ENCODE measurements at places on chromosomes 7 and 10.
A peak's percentile ranks its signal among the peaks of the same experiment; 100 is the strongest.

- DNase-seq, result no peak
These were observed 104.6 kb downstream of the C10orf105 start for GRCh38 chr10:71614946-71615345.

- no peak for DNase-seq
These were observed 289.2 kb downstream of the WDR37 start for GRCh38 chr10:1345368-1345767.

GRCh38 chr10:3969876-3970666 is 185.1 kb upstream of the KLF6 start:
- no peak for DNase-seq

- DNase-seq, result no peak
These were observed 50.5 kb upstream of the FOXP2 start for GRCh38 chr7:114364151-114364550.

DNA sequence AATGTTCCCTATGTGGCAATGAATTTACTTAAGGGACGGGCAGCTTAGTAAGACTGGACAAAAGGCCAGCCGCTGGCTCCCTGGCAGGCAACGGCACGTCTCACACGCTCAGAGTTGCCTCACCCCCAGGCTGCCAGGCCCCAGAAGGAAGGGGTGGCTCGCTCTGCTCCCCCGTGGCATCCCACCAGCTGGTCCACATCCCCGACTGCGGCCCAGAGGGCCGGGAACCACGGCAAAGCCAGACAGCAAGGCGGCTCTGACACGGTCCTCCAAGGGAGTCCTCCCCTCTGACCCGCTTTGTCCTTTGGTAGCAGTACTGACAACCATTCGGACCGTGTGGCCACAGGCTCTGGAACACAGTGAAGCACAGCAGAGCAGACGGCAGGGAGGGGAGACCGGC is 34.1 kb downstream of the NUDT1 start:
- DNase-seq, result no peak

GRCh38 chr7:112692333-112692732 is 97.9 kb downstream of the TMEM168 start:
- no peak for DNase-seq

DNA sequence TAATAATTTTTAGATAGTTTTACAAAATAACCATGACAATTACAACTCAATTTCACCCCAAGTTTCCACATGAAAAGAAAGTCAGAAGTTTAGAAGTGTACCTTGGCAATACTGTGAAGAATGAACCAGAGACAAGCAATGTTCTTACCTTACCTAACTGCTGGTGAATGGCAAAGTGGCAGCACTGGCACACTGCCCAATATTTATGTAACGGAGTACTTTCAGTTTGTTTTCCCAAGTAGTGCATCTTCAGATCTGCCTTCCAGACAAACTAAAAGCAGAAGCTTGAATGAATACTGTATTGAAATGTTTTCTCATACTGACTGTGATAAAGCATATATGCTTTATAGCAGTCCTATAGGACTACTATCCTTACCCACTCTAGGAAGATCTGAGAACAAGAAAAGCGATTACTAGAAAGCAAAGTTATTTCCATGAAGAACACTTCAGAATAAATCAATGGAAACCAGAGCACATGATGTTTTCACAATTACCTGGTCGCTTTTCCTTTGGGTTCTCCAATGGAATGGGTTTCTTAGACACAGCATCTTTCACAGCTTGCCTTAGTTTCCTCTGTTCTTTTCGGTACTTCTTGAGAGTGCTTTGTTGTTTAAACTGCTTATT is 1.5 kb downstream of the NOC3L start:
- no peak for DNase-seq

GRCh38 chr10:88911116-88911515 is 31.1 kb downstream of the STAMBPL1 start:
- peak; percentile 38 for DNase-seq

DNA sequence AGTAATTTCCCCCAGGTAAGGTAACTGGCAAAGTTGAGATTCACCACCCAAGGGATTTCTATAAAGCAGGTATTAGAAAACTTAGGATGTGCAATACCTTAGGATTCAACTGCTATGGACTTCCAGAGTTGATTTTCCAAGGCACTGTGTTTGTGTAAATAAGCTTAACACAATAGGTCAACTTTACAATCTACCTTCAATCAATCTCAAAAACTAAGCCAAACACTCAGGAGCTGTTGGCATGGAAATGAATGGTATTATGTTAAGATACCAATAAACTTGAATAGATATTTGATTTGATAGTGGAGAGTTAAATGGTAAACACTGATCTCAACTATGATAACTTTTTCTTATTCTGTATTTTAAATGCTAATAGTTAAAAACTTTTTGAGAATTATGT is 762 bp upstream of the SEMA3E start:
- no peak for DNase-seq

DNA sequence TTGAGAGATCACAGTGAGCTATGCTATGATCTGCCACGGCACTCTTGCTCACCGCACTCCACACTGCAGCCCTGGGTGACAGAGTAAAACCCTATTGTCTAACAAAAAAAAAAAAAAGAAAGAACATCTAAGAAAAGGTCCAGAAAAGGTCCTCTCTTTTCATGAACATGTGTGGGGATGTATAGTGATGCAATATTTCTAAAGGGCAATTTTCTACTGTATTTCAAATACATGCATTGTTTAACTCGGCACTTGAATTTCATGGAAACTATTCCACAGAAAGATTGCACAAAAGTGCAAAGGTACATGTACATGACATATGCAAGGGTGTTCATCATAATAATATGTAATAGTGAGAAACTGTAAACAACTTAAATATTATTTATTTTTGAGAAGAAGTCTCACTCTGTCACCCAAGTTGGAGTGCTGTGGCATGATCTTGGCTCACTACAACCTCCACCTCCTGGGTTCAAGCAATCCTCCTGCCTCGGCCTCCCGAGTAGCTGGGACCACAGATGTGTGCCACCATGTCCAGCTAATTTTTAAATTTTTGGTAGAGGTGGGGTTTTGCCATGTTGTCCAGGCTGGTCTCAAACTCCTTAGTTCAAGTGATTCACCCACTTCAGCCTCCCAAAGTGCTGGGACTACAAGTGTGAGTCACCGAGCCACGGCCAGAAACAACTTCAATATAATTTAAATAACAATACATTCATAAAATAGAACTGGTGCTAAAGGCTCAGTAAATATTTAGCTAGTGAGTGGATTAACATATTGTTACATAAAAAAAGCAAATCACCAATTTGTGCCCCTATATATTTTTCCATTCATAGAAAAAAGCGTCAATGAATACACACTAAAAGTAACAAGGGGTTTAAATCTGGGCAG is 1.3 kb upstream of the PPRC1 start:
- no peak for DNase-seq

- no peak for DNase-seq
These were observed 109.2 kb downstream of the TRIL start for GRCh38 chr7:28848906-28849305.

DNA sequence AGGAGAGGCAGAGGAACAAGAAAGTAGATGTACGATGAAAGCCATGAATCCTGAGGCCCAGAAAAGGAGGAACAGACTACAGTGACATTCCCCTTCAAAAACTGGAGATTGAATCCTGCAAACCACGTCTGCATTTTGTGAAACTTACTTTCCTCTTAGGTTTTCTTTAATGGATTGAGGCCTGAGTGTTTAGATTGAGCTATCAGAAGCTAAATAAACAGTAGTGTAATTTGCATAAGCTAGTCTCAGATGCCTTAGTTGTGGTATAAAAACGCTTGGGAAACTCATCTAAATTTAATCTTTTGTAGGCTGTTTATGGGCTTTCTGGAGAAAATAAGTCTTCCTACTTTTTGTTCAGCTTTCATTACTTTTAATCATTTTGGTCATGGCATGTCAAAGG is 94.8 kb upstream of the HDAC9 start:
- no peak for DNase-seq
